ENCODE measurements at places on chromosomes 3 and 15.

GRCh38 chr3:158801201-158801600 lies 653 bp upstream of the MFSD1 start:
- no peak for DNase-seq

DNA sequence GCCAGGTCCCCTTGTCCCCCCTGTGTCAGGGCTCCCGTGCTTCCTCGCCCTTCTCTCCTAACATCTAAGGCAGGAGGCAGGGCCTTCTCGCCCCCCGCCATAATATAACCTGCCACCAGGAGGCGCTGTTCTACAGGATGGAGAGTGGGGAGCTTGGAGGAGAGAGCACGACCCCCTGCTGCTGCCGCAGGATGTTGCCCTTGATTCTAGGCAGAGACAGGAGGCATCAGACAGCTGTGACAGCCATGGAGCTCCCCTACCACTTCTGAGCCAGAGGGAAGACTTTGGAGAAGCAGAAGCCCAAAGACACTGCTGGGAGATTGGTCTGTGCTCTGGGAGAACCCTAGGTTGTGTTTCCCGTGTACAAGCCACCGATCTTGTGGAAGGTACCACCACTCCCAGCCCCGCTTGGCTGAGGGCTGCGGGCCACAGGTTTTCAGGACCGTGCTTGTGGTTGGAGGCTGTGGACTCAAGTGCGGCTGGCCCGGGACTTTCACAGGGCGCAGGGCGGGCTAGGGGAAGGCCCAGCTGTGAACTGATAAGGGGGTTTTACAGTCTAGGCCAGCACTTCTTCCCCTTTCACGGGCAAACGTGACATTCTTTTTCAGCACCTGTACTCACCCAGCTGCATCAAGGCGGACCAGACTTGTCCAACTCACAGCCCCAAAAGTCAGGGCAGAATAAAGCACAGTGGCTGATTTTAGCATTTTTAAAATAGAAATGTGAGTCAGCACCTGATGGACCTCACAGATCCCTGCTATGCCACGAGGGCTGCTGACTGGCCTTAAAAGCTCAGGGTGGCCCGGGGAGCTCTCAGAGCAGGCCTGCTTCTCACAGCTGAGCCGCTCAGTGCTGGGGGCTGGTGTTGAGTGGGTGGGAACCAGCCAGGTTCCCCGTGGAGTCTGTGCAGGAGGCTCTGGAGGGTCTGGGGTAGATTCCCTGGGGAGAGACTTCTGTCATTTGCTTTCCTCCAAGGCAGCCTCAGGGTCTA lies 2.6 kb upstream of the TIGIT start:
- DNase-seq, result peak; percentile 57

- no peak for DNase-seq
Measured at GRCh38 chr3:19342389-19342788, 194.1 kb downstream of the KCNH8 start.

DNA sequence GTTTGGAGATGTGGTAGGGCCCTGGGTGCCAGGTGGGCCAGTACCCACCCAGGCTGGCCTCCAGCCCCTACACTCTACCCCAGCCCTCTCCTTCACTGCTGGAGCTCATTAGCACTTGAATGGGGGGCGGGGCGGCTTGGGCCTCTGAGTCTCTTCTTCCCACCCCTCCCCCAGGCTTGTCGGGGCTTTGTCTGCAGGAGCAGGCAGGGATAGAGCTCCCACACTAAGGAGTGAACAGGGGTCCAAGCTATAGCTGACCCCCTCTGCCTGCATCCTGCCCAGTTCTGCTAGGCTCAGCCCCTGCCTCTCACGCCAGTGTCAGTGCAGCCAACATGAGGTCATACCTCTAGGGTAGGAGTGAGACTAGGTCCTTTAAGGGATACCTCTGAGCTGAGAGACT lies 5.2 kb downstream of the GNAI2 start:
- DNase-seq, result no peak

DNA sequence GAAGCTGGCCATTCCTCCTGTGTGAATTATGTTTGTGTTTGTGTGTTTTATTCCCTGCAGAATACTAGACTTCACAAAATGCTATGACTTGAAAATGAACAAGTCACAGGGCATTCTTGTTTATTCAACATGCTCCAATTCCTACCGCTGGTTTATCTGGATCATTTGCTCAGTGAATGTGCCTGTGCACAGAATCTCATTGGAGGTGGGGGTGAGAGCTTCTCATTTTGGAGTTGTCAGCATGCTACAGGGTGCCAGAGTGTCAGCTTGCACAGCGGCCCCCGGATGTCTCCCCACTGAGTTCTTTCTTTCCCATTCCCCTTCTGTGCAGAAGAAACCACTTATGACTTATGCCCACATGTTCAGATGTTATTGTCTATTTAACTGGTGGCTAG lies 428.7 kb downstream of the ROBO2 start:
- DNase-seq, result no peak

DNA sequence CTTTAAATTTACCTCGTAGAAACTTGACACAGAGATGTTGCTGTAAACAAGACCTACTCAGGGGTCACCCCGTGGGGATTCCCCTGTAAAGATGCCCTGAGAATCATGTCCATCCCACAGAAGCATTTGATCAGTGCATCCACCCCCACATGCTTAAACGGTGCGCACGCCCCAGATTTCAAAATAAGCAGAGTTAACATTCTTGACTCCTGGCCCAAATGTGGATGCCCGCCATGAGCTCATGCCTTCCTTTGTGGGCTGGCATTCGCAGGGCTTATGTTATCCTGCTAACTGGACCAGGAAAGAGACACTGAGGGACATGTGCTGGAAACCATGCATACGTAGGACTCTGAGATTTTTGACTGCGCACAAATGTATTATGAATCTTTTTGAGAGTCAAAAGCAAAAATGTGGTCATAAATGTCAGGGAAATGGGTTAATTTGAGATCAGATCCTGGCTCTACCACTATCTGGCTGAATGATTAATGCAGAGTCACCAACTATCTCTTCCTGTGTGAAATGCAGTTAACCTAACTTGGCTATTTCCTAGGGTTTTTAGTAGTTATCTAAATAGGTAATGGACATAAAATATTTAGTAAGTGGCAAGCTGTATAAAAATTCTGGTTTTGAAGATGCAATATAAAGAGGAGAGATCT lies 9.1 kb upstream of the TP63 start:
- DNase-seq, result no peak

DNA sequence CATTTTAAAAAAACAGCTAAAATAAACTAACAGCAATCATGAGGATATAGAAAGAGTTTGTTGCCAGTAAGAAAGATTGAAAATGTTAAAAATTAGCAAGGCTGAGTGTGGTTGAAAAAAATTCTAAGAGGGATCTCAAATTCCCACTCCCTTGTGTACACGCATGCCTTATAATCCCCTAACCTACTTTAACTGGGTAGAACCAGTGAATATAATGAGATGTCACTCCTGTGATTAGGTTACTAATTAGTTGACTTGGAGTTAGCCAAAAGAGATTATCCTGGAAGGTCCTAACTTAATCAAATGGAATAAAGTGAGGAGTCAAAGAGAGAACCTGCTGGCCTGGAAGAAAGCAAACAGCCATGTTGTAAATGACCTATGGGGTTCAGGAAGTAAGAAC lies 286.0 kb upstream of the TGFBR2 start:
- DNase-seq, result no peak

DNA sequence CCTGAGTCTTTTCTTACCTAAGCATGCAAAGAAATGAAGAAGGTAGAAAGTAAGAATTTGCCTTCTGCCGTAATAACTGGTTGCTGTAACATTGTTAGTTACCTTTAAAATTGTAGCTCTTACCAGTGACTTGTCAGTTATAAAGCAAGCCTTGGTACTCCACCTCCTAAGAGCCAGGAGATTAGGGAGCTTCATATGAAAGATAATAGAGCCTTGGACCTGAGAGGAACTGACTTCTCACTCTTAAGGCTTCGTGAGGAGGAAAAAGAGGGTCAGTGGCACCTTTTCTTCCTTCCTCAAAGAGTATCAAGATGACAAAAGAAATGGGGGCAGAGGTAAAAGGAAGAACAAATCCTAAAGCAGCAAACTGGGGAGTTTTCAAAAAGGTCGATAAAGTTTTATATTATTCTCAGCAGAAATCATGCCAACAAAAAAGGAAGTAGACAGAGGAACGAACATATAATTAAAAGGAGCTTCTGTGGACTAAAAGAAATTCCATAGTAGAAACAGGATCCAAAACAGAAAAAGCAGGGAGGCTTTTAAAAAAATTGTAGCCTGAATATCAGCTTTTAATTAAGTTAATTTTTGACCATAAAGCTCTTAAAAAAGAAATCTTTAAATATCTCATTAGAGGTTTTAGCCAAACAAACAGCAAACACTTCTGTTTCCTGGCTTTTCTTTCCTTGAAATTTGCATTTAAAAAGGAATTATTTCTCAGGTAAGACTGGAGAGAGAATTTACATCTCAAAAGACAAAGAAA lies 847.1 kb upstream of the ALCAM start:
- no peak for DNase-seq

DNA sequence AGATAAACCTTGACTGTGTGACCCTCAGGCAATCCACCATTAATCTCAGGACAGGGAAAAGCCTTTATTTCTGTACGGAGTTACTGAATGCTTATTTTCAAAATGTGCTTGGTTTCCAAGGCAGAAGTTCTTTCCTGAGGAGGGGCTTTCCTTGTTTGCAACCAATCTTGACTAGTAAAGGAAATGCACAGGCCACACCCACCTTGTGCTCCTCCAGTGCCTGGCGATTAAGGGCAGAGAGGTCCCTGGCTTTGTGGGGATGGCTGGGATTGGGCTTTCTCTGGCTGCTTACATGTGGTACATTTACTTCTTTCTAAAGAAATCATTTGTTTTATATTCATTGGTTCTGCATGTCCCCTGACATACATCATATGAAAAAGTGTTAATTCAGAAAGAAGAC lies 47.8 kb downstream of the ZNF621 start:
- no peak for DNase-seq

- DNase-seq, result no peak
Measured at GRCh38 chr3:24043168-24043567, 98.1 kb downstream of the NR1D2 start.

GRCh38 chr15:43509660-43510199 lies 7.7 kb upstream of the MAP1A start:
- no peak for DNase-seq
